ENCODE measurements at places on chromosomes 3 and 15.

DNA sequence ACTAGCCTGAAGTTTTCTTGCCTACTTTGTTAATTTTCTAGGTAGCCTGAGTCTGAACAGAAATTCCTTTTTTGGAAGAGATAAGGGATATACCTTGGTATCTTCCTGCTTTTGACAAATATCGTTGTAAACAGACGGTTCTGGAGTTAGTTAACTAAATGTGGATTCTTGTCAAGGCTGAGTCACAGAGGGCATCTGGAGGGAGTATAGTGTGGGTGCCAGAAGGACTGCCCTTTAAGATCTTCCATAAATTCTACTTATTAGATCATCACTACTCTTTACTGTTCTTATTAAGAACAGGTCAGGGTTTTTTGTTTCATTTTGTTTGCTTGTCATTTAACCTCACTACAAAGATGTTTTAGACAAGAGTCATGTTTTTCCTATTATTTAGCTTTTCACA is 125.3 kb upstream of the SKOR1 start:
- DNase-seq = no peak

- peak; percentile 8 for DNase-seq
These were observed 23.5 kb downstream of the TPRG1 start for GRCh38 chr3:189195302-189195701.

GRCh38 chr3:156782319-156782718 is 43.8 kb upstream of the LEKR1 start:
- DNase-seq = no peak

GRCh38 chr15:91465086-91465485 is 365.0 kb downstream of the SV2B start:
- no peak for DNase-seq

GRCh38 chr3:81776643-81777042 is 15.2 kb upstream of the GBE1 start:
- DNase-seq = no peak

DNA sequence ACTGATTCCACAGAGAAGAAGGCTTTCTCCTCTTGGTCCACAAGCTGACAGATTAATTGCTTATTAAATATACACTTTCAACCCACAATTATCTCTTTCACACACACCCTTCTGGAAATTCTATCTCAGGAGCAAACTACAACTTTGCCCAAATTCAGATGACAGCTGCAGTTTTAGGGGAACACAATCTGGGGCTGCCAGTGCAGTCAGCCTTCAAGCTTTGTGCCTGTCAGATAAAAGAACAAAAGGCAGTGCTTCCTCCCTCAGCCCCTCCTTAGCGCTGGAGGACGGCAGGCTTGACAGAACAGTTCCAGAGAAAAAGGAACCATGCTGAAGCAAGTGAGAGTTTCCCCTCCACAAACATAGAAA is 99.6 kb downstream of the TMCC1 start:
- no peak for DNase-seq

GRCh38 chr3:171849617-171850319 is 6.6 kb downstream of the TMEM212 start:
- DNase-seq = no peak

- DNase-seq = no peak
These were observed 3.7 kb upstream of the PLD1 start for GRCh38 chr3:171813897-171814460.

DNA sequence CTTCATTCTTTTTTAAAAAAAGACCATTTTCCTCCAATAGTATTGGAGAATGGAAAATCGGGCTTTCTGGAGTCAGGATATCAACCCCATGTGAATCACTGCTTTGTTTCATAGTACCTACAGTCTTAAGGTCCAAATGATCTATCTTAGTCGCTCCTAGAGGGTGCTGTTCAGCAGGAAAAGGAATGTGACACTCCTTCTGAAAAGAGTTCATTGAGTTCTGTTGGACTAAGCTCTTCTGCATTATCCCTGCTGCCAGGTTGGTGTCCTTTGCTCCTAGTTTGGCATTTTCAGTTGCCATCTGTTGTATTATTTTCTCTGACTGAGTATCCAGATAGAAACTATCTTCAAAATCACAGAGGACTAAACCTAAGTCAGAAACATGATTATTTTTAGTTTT is 57.2 kb downstream of the POLQ start:
- DNase-seq = no peak

- DNase-seq = peak; percentile 37
These were observed 11.4 kb downstream of the ZFAND6 start for GRCh38 chr15:80070840-80071239.

DNA sequence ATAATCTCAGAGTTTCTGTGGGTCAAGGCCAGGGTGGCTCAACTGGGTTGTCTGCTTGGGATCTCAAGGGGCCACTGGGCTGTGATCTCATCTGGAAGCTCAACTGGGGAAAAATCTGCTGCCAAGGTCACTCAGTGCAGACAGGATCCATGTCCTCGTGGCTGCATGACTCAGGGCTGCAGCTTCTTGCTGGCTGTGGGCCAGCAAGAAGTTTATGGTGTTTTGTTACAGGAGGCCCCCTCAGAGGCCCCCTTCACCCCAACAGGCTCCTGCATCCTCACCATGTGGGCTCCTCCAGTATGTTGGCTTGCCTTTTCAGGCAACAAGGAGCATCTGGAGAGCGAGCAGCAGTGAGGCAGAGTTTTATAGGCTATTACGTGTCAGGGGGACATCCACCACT is 14.6 kb downstream of the OCA2 start:
- peak; percentile 38 for DNase-seq

- no peak for DNase-seq
These were observed 20.2 kb downstream of the ADGRG7 start for GRCh38 chr3:100629421-100630127.

- DNase-seq = peak; percentile 71
These were observed 74.4 kb downstream of the DLG1 start for GRCh38 chr3:197224034-197224444.

DNA sequence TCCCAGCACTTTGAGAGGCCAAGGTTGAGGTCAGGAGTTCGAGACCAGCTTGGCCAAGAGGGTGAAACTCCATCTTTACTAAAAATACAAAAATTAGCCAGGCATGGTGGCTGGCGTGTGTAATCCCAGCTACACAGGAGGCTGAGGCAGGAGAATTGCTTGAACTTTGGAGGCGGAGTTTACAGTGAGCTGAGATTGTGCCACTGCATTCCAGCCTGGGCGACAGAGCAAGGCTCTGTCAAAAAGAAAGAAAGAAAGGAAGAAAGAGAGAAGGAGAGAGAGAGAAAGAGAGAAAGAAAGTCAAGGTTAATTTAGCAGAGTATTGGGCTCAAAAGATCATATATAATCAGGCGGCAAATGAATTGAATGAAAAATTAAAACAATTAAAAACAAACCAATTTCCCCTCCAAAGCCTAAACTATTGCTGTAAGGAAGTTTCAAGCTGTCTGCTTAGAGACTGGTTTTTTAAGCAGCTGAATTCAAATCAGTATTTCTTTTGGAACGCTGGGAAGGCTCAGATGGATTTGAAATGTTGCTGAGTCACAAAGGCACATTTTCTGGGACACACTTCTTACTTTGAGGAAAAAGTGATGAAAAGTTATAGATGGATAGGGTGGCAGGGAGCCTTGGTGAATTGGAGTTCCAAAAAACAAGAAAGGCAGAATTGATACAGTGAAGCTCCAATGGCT is 81.3 kb upstream of the BHLHE40 start:
- no peak for DNase-seq

GRCh38 chr3:126961191-126961790 is 21.6 kb upstream of the PLXNA1 start:
- no peak for DNase-seq

GRCh38 chr3:54792584-54792983 is 135.3 kb downstream of the LRTM1 start:
- no peak for DNase-seq

DNA sequence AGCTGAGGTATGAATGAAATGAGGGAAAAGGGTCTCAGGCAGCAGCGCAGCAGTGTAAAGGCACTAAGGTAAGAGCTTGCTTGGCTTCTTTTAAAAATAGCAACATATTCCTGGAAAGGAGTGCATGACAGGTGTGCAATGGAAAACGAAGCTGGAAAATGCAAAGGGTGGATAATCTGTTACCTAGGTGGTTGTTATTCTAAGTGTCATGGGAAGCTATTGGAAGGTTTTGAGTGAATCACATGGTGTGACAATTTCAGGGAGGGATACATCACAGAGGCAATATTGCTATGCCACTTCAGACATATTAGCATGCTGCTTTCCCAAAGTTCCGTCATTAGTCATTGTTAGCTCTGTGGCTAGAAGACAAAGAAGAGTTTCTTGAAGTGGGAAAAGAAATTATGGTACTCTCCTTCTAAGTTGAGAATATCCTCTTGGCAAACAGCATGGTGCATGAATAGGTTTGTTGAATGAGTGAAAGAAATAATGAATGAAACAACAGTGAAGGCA is 28.7 kb upstream of the TMEM45A start:
- no peak for DNase-seq

DNA sequence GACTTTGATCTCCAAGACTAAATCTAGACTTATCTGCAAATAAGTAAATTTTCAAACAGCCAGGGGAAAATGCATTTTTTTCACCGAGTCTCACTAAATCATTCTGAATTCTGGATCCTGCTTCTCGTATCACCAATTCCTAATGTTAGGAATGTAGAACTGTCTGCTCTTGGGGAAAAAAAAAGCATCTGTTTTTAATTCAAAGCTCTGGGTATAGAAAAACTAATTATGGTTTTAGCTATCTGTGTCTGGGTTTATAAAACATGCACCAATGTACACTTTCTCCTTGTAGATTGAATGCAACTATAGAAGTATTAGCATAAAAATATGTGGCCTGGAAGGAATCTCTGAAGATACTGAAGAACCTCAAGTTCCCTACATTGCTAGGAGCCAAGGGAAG is 4.8 kb upstream of the CDAN1 start:
- no peak for DNase-seq

DNA sequence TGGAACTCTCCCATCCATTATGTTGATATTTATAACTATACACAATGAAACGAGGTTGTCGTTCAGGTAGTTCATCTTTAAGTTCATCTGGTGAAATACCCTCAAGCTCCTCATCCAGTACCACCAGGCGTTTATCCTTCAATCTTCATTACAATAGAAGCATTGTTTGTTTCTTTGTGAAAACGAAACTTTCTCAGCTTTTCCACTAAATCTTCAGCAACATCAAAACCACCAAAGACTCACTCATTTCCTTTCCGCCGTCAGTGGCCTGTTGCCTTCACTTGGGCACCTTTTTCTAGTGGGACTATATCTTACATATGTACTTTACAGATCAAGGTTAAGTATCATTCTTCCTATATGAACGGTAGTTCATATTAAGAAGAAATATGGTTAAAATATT is 44.1 kb upstream of the TFG start:
- no peak for DNase-seq

DNA sequence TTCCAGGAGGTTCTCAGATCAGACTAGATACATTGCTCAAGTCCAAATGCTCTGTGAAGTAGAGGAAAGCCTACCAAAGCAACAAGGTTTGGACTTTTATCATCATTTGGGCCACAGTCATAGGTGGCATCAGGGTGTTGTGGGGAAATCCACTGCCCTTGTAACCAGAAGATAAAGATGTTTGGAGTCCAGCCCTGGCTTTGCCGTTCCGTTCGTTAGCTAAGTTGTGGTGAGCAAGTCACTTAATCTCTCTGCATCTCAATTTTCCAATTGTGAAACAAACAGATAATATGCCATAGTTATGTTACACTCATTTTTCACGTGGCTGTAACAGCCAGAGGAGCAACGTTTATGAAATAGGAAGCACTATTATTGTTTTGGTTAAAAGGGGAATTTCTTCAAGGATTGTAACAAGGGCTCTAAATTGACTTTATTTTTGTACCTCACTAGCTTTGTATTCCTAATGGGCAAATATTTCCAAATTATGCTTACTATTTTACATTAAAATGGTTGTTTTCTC is 125.6 kb downstream of the CD47 start:
- no peak for DNase-seq

GRCh38 chr3:105366326-105367062 is at the start of gene ALCAM:
Gene ALCAM, plus strand, starts transcription at chr3:105366909.
- DNase-seq = peak; percentile 99

GRCh38 chr3:43423142-43423541 is 136.8 kb downstream of the SNRK start:
- DNase-seq = no peak

DNA sequence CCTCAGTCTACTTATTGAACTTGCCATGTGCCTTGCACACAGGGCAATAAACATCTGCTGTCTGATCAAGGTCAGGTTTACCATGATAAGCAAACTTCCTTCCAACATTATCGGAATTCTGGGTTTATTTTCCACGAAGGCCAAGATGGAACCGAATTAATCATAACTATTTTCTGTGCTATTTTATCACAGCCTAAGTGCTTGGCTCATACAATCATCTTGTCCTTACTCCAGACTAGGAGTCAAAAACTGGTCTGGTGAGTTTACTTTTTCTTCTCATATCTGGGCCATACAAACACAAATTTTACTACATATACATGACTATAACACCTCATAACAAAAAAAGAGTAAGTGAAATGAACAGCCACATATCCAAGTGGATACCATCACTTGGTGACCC is 2.3 kb downstream of the FBN1 start:
- no peak for DNase-seq

GRCh38 chr3:134896696-134897095 is 101.6 kb downstream of the EPHB1 start:
- no peak for DNase-seq

DNA sequence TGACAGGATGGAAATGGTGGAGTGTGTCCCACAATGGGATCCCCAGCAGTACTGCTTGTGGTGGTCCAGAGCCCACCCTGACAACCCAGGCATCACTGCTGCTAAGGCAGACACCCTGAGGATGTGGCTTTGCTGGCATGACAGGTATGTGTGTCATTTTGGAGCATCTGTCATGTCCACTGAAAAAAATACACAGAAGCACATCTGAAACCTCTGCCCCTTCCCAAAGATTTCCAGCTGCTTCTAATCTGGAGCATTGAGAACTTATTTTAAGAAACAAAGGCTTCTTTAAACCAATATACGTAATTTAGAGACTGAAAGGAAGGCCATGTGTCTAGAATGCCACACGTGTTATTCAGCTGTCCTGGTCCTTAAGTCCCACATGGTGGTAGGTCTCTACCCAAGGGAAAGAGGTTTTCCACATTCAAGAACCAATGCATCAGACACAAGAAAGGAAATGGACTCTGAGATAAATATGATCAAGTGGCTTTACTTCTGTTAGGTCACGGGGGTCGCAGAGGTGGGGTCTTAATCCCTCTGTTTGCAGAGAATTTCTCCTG is 88.3 kb downstream of the PDZRN3 start:
- DNase-seq = no peak

- peak; percentile 76 for DNase-seq
These were observed 147.0 kb upstream of the SLCO3A1 start for GRCh38 chr15:91706322-91707032.

GRCh38 chr3:45917146-45917898 is 25.9 kb upstream of the CXCR6 start:
- DNase-seq = no peak

- no peak for DNase-seq
These were observed 390.7 kb upstream of the RGMA start for GRCh38 chr15:93479715-93480114.

DNA sequence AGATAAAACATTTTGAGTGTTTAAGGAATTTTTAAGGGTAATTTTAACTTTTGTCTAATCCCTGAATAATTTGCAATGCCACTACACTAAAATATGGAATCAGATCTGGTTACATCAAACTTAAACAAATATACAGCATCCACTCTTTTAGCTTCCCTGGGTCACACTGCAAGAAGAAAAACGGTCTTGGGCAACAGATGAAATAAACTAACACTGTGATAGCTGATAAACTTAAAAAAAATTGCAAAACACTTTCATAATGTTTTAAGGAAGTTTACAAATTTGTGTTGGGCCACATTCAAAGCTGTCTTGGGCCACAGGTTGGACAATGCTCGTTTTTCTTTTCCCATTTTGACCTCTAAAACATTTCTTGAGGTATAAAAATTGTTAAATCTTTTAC is 34.3 kb downstream of the CCDC66 start:
- DNase-seq = no peak

- no peak for DNase-seq
These were observed 149.4 kb upstream of the WNT5A start for GRCh38 chr3:55636300-55637195.

Data from RKO (cell line).